Epithelial cell of esophagus (primary cell): ENCODE measurements at places on chromosomes 2 and 18.

- no peak for DNase-seq
These were observed 28.9 kb upstream of the FBLN7 start for GRCh38 chr2:112109278-112109677.

DNA sequence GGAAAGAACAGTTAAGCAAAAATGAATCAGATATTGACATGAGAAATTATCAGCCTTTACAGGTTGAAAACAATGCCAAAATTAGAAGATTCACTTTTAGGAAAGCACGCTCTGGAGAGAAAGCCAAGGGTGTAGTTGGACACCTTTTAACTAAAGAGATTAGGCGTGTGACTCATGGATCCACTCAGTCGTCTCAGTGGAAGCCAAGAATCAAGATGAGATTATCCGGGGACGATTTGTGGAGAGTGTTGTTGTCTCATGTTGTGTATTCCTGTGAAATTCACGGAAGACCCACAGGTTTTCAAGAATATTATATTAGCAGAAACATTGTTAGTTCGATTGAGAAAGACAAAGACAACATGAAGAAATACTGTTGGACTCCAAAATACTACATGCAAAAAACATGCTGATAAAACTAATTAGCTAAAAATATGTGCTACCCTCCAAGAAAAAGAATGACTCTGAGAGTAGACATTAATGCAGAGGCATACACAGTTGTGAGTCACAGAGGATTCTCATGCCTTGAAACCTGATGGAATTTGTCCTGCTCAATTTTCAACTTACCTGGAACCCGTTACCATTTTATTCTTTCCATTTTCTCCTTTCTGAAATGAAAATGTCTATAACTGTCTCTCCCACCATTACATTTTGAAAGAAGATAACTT, 192.1 kb upstream of the RND3 start:
- no peak for DNase-seq

DNA sequence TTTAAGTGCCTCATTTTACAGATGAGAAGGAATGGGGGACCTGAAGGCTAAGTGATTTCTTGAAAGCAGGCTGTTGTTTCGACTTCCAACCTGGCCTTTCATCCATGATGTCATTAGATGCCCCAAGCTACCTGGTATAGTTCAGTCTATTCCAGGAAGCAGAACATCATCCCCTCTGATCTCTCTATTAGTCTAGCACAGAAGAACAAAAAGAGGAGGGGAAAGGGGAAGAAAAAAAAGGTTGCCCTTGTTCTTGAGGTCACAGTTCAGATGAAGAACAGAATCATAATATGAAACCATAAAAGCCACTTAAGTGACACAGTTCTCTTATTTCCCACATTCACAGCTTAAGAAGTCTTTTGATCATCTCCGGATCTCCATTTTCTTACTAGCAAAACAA, 386.2 kb upstream of the HNRNPA3 start:
- no peak for DNase-seq

DNA sequence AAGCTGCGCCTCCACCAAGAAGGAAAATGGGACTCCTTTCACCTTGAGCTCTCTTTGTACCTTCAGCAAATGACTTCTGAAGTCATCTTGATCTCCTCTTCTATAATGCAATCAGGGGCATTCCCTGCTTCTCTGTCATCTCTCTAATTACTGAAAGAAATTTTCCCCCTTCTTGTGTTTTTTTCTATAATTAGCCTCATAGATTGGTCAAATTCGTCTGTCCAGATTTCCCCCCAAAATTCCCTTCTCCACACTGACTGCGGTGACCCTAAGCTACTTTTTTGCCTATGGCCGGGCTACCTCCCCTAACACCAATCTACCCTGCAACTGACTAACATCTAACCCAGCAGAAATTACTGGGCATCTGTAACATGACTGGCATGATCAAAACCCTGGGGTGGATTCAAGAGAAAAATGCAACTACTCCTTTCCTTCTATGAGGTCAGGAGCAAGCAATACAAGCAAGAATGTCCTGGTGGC, 168.6 kb downstream of the BCL2 start:
- peak; percentile 11 for DNase-seq

- no peak for DNase-seq
These were observed 366.4 kb downstream of the ZNF521 start for GRCh38 chr18:24985586-24985985.

- no peak for DNase-seq
These were observed 25.2 kb downstream of the HS1BP3 start for GRCh38 chr2:20625491-20626391.

DNA sequence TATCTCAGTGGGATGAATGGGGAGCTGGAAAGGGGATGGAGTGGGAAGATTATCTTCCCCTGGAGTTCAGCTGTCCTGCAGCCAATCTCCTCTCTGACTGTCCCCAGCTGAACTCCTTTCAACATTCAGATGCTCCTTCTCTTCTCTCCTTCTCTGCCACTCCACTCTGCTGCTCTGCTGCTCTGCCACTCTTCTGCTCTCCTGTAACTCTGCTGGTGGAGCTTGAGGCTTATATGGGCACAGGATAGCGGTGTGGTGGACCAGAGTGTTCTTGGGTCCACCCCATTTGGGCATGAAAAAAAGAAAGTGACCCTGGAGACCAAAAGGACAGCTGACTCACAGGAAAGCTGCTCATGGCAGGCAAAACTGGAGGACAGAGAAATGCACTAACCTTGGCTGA, 26.6 kb downstream of the FAHD2B start:
- DNase-seq: no peak

DNA sequence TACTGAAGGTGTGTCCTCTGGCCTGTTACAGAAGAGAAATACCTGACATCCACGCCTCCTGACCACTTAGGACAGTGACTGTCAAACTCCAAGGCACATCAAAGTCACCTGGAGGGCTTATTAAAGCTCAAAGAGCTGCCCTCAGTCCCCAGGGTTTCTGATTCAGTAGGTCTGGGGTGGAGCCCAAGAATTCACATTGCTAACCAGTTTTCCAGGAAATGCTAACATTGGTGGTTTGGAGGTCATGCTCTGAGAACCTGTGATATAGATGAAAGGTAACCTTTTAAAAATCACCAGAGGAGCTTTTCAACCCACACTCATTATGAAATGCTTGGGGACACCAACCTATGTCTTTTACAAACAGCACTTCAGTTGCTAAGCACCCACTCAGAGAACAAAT, 172.3 kb downstream of the ALK start:
- peak; percentile 42 for DNase-seq

- no peak for DNase-seq
These were observed 101.0 kb downstream of the TTC32 start for GRCh38 chr2:19800796-19801195.

GRCh38 chr18:41009926-41010325, 945.1 kb upstream of the PIK3C3 start:
- DNase-seq: no peak

- no peak for DNase-seq
These were observed 181.6 kb downstream of the BCL2 start for GRCh38 chr18:63137999-63138435.

GRCh38 chr2:221018262-221018661, 553.8 kb downstream of the EPHA4 start:
- no peak for DNase-seq

GRCh38 chr2:187964746-187965145, 326.9 kb upstream of the GULP1 start:
- DNase-seq: peak; percentile 80

GRCh38 chr2:218223046-218223445, 6.1 kb downstream of the ARPC2 start:
- DNase-seq: peak; percentile 60

- no peak for DNase-seq
These were observed 251.8 kb downstream of the LPIN1 start for GRCh38 chr2:11998218-11998617.

DNA sequence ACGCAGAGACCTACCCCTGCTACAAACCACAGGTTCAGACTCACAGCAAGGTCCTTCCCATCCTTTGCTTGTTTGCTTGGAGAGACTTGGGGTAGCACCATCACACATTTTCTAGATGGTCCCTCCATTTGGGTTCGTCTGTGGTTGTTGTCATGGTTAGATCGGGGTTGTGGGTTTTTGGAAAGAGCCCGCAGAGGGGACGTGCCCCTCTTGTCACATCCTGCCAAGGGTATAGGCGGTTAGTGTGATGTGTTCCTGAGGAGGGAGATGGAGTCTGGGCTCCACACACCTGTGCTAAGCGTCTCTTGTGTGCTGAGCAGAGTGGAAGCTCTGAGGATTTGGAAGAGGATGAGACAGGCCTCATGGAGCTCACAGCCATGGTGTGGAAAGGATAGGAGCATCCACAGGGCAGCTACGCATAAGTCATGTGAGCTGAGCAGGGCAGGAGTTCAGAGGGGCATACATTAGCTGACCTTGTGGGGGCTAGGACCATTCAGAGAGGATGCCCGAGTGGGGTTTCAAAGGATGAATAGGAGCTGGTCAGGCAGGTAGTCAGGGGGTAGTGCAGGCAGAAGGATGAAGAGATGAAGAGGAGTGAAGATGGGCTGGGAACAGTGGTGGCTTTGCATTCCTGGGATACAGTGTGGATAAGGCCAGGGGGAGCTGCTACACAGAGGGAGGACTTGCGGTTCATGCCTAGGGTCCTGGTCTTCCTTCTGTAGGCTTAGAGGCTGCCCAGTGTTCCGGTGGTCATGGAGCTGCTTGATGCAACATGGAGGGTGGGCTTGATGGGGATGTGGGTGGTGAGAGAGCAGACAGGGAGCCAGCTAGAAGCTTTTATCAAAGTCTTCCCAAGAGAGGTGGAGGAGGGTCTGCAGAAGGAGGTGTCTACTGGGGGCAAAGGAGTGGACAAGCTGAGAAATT, 62.9 kb downstream of the ACKR3 start:
- DNase-seq: no peak

GRCh38 chr2:67515056-67515455, 117.9 kb downstream of the ETAA1 start:
- peak; percentile 77 for DNase-seq

GRCh38 chr2:10397297-10397875, 50.7 kb downstream of the ODC1 start:
- no peak for DNase-seq

GRCh38 chr2:55550368-55551102, 31.0 kb downstream of the CFAP36 start:
- DNase-seq: peak; percentile 7

DNA sequence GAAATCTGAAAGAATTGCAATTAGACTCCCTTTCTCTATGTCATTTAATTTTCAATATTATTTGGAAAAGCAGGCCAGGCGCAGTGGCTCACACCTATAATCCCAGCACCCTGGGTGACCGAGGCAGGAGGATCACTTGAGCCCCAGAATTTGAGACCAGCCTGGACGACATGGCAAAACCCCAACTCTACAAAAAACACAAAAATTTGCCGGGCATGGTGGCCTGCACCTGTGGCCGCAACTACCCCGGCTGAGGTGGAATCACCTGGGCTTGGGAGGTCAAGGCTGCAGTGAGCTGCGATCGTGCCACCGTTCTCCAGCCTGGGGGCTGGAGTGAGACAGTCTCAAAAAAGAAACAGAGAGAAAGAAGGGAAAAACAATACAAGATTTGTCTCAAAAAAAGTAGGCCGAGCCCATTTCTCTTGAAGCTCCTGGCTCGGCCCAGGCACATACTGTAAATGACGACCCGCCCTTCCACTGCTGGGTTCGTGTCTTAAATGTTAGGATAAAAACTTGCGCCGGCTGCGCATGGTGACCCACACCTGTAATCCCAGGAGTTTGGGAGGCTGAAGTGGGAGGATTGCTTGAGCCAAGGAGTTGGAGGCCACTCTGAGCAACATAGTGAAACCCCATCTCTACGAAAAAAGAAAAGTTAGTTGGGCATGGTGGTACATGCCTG, 31.1 kb upstream of the GPC1 start:
- no peak for DNase-seq

DNA sequence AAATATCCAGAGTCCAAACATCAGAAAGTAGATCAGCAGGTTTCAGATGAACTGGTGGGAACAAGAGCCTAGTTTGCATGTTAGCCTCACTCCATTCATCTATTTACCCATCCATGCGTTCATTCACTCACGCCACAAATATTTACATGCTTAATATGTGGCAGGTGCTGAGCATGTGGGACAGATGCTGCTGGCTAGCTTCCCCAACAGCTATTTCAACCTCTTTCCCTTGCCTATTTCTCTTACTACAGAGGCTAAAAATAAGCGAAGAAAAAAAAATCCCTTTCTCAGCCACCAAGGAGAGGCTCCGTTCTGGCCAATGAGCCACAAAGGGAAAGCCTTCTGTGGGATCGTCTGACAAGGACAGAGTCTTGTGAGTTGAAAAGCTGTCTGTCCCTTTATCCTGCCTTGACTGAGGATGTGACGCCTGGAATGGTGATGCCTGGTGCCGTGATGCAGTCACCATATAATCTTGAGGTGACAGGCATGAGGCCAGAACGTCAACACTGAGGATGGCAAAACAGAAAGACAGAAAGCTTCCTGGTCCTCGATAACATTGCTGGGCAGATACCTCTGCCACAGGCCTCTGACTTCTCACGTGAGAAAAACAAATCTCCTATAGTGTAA, 78.2 kb downstream of the KCTD1 start:
- no peak for DNase-seq

DNA sequence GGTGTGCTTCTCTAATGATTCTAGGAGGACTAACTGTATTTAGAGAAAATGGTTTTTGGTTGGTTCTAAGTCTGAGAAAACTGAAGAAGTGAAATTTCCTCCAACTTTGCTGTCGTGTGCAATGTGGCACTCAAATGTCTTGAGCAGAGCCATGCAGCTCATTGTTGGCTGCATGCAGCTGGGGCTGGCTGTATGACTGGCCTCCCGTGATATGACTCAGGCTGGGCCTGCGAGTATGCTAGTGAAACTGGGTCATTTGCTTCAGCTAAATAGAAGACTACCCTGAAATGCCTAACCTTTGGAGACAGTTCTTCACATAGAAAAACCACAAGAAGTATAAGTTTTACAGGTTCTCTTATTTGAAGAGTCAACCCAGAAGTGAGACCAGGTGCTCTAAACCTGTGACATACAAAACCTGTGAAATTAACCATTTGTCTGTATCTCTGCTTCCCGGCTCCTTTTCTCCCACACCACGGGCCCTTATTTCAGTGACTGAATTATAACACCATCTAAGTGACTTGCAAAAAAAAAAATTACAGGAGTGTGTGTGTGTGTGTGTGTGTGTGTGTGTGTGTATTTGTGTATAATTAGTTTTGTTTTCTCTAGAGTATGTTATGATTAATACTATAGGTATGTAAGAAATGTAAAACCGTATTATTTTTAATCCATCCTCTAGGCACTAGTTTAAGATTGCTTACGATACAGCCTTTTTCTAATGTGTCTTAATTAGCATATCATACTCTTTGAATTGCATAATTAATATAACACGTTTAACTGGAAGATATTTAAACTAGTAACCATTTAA, 15.9 kb downstream of the POLI start:
- peak; percentile 82 for DNase-seq

- no peak for DNase-seq
These were observed 7.4 kb downstream of the GNAL start for GRCh38 chr18:11696451-11696850.

DNA sequence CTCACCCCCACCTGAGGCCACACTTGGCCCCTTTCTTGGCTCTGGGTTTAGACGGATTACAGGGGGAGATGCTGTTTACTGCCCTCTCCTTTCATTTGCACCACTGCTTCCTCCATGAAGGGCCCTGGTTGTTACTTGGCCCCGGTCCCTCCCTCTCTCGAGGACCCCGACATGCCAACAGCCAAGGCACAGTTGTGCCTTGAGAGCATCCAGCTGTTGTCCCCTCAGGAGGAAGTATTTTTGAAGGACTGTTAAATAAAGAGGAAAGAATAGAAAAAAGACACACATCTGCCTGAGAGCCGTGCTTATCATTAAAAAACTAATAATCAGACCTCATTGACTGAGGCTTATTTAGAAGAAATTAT, 44.0 kb downstream of the ITGB1BP1 start:
- DNase-seq: no peak

- peak; percentile 90 for DNase-seq
These were observed 38.3 kb downstream of the MRPL33 start for GRCh38 chr2:27809761-27810241.
